ENCODE measurements at places on chromosomes 12 and 14.

GRCh38 chr12:104596134-104596799 lies 139.5 kb downstream of the CHST11 start:
- no peak for DNase-seq

- no peak for DNase-seq
These were observed 306.6 kb downstream of the SLC6A15 start for GRCh38 chr12:84605983-84606382.

DNA sequence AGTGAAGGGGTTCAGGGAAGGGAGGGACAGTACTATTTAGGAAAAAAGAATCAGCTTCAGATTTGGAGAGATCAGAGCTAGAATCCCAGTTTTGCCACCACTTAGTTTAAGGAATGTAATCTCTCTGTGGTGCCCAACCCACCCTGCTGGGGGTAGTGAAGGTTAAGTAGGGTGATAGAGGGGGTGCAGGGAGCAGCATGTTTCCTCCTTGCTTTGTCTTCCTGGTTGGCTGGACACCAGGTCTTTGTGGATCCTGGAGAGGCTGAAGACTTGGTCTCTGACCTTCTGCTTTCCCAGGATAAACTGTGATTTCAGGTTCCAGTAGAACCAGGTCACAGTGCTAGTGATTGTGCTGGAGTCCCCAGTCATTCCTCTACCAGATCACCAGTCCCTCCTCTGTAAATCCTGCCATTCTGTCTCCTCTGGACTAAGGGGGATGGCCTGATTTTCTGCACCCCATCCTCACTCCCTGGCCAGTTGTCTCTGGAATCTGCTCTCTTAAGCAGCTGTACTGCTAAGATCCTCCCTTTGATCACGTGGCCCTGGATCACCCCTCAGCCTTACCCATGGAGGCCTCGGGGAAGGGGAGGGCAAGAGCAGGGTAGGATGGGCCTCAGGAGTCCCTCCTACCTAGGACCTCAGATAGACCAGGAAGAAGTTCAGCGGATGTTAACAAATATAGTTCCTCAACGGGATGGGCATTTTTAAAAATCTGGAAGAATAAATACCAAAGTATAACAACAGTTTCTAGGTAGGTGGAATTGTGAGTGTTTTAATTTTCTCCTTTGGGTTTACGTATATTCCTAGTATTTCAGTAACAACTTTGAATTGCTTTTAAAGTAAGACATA lies 3.1 kb downstream of the MAP3K12 start:
- no peak for DNase-seq

DNA sequence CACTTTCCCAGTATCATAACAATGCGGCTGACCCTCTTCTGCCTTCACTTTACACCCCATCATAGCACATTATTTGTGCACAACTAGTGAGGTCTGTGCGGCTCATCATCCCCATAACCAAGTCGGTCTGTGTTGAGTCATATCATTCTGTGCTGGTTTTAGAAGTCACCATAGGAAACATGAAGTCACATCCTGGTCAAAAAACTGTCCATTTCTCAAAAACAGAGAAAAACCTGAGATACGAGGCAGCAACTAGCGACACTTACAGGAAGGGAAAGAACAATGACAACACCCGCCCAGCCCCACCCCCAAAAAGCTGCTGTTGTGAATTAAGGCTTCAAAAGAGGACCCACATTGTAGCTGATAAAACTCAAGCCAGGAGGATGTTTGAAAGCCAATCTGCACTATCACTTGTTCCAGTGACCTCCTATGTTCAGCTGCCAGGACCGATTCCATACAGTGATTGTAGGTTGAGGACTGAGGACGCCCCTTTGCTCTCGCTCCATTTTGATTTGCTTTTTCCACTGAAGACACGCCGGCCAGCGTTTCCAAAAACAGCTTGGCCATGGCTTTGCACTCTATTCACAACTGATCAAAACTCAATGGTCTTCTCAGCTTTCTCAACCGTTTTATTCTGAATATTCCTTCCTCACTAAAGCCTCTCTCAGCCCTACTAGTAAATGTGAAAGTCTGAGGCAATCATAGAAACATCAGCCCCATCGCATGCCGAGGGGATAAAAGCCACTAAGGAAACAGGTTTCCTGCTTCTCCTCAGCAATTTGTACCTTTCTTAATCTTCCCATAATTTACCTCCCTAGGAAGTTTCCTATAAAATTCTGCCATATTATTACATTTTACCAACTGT lies 87.5 kb downstream of the DUSP16 start:
- no peak for DNase-seq

DNA sequence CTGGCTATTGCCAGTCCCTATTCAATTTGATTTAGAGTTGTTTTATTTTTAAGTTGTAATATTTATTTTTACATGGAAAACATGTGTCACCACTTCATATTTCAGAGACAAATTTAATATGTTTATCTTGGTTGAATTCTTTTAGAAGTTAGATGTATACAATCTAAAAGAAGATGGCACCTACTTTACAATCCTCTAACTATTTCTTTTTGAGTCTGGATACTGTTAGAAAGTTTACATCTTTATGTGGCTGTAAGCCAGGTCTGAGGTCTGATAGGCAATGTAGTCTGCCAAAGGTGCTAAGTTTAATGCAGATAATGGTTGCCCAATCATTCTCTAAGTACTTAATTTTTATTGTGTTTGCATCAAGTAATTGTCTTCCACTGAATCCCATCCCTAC lies 7.2 kb upstream of the LMO3 start:
- no peak for DNase-seq

DNA sequence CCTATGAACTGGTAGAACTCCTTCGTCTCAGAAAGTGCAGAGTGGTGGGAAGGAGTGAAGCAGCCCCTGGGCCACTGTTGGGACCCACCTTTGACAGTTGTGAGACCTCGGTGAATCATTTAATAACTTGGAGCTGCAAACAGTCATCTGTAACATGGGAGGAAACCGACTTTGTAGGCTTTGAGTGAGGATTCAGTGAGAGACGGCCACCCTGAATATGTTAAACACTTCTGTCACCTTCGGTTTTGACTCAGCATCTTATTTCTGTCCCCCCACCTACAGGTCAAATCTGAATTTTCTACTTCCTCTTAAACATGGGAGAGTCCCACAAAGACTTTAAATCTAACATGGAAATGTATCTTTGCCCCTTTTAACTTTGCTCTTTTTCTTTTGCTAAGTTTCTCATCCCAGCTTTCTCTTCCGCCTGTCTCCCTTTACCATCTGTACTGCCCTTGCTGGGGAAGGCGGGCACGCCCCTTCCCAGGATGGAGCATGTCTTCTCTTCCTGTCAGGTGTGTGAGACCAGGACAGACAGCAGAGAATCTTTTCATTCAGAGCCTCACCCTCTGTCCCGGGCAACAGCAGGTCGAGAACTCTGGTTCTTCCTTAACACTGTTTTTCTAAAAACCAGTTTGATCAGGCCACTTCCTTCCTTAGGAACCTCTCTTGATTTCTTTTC lies 37.1 kb downstream of the ZC3H14 start:
- DNase-seq = no peak

DNA sequence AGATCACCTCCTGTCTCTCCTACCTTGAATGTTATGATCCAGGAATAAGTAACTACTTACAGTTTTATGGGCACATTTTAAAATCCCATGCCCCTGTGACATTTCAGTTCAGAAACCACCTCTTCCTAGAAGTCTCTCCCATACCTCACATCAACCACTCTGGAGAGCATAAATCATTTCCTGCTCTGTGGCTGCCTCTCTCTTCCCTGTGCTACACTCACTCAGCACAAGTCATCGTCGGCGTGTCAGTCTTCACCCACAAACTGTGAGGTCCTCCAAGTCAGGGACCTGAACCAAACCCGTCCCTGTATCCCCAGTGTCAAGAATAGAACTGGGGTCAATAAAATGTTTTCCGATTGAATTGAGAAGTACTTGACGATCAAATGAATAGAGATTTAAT lies 863.3 kb downstream of the BCL11B start:
- no peak for DNase-seq

GRCh38 chr12:109693160-109693559 lies 20.5 kb upstream of the FAM222A start:
- DNase-seq = no peak

- no peak for DNase-seq
These were observed 12.0 kb downstream of the TMTC1 start for GRCh38 chr12:29771786-29772185.

GRCh38 chr14:80146941-80147340 lies 64.4 kb downstream of the DIO2 start:
- no peak for DNase-seq

GRCh38 chr12:46617167-46617566 lies 208.6 kb downstream of the SLC38A4 start:
- DNase-seq = no peak

- no peak for DNase-seq
These were observed at the start of gene AP1G2 for GRCh38 chr14:23567186-23568020. AP1G2 (minus strand) TSS chr14:23567791; CDS start chr14:23567314, 477 bp downstream.

GRCh38 chr14:99441157-99441870 lies 39.3 kb downstream of the SETD3 start:
- no peak for DNase-seq

- no peak for DNase-seq
These were observed 139.6 kb downstream of the HMGA2 start for GRCh38 chr12:65963862-65964240.
